ENCODE measurements at places on chromosomes 13 and 19.
A peak's percentile ranks its signal among the peaks of the same experiment; 100 is the strongest.

GRCh38 chr13:46176756-46177155, 5.2 kb downstream of the LCP1 start:
- peaks cover 86% of the 10 kb centered on the region for H3K4me1 ChIP-seq
- H3K27ac ChIP-seq, result peak overlapping the region; percentile 70
- peak overlapping the region; percentile 38 for H3K4me3 ChIP-seq

- no peak overlapping the region for H3K27ac ChIP-seq
- H3K4me1 ChIP-seq, result no peaks in the 10 kb centered on the region
- H3K36me3 ChIP-seq, result no peaks in the 10 kb centered on the region
- no peaks in the 10 kb centered on the region for H3K27me3 ChIP-seq
- H3K4me3 ChIP-seq, result no peak overlapping the region
Observed at GRCh38 chr13:62280590-62280989, 864.9 kb upstream of the PCDH20 start.

GRCh38 chr13:25992076-25992475, 59.7 kb downstream of the SHISA2 start:
- no peaks in the 10 kb centered on the region for H3K36me3 ChIP-seq
- no peak for DNase-seq
- no peak overlapping the region for H3K27ac ChIP-seq
- H3K27me3 ChIP-seq, result no peaks in the 10 kb centered on the region
- peaks cover 3% of the 10 kb centered on the region for H3K4me1 ChIP-seq
- H3K4me3 ChIP-seq, result no peak overlapping the region

DNA sequence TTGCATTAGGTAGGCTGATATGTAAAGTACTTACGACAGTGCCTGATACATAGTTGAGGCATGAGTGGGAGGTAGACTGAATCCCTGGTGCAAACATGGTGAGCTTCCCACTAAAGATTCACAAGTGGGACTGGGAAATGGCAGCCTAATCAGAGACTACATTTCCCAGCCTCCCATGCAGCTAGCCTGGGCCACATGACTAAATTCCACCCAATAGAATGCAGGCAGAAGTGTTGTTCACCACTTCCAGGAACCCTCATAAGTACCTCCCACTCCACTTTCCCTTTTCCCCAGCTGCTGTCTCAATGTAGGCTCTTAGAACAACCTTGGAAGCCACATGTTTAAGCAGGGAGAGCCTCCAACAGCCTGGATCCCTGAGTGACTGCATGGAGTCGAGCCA, 104.9 kb downstream of the CACNA1A start:
- H3K4me1 ChIP-seq, result no peaks in the 10 kb centered on the region
- peak; percentile 14 for DNase-seq
- no peaks in the 10 kb centered on the region for H3K27me3 ChIP-seq
- no peak overlapping the region for H3K4me3 ChIP-seq

DNA sequence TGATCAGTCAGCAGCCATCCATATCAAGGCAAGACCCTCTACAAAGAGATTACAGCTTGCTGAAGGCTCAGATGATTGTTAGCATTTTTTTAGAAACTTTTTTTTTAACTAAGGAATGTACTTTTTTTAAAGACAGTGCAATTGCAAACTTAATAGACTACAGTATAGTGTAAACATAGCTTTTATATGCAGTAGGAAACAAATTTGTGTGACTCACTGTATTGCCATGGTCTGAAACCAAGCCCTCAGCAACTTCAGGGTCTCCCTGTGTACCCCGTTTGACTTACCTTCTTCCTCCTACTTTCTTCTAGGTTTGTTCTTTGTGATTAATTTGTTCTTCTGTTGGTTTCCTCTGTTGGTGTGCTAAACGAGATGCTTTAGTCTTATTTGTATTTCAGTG, 93.0 kb upstream of the TEX29 start:
- H3K27me3 ChIP-seq, result no peaks in the 10 kb centered on the region
- 0 out of 2 replicates have a peak, but pooled peaks cover 7% of the 10 kb centered on the region for H3K4me1 ChIP-seq
- H3K4me3 ChIP-seq, result no peak overlapping the region
- no peak overlapping the region for H3K27ac ChIP-seq

GRCh38 chr19:37977992-37978391, 71.0 kb downstream of the SIPA1L3 start:
- H3K36me3 ChIP-seq, result no peaks in the 10 kb centered on the region
- no peaks in the 10 kb centered on the region for H3K4me1 ChIP-seq
- H3K27ac ChIP-seq, result no peak overlapping the region
- no peak for DNase-seq

DNA sequence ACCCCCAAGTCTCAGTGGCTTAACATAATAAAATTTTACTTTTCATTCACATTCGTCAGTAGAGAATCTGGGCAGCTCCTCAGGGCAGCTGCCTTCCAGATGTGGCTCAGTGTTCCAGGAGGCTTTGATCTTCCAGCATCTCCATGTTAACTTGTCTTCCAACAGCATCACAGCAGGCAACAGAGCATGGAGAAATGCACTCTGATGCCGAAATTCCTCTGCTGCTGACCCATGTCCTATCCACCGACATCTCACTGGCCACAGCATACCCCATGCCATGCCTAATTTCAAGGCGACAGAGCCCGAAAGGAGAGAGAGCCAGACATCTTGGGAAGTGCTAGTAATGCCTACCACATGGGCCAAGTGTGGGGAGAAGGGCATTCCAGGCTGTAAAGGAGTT, 64.9 kb upstream of the MEDAG start:
- no peak overlapping the region for H3K4me3 ChIP-seq
- no peaks in the 10 kb centered on the region for H3K36me3 ChIP-seq
- no peak overlapping the region for H3K27ac ChIP-seq
- H3K27me3 ChIP-seq, result peaks cover 6% of the 10 kb centered on the region
- no peaks in the 10 kb centered on the region for H3K4me1 ChIP-seq

- peaks cover 44% of the 10 kb centered on the region for H3K36me3 ChIP-seq
- H3K27ac ChIP-seq, result no peak overlapping the region
- no peak for DNase-seq
Observed at GRCh38 chr19:16383584-16384161, 59.0 kb downstream of the KLF2 start.

DNA sequence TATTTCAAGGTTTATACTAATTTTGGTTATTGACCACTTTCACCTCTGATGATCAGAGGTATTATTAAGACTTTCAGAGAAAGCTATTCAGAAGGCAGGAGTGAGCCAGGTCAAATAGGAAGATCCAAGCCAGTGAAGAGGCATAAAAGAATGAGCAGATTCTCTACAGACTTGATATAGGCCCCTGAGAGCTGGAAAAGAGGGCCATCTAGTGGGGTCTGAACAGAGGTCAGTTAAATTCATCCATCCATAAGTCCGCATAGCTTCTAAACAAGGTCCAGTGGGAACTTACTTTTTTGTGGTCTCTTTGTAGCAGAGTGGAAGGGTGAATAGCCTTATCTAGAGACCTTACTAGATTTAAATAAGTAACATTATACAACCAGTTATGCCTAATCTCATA, 126.6 kb upstream of the UFM1 start:
- H3K27me3 ChIP-seq, result no peaks in the 10 kb centered on the region
- no peaks in the 10 kb centered on the region for H3K4me1 ChIP-seq
- H3K27ac ChIP-seq, result no peak overlapping the region
- H3K4me3 ChIP-seq, result no peak overlapping the region

GRCh38 chr19:48489608-48490216, 20.5 kb downstream of the CYTH2 start:
- H3K4me1 ChIP-seq, result peaks cover 24% of the 10 kb centered on the region
- no peak overlapping the region for H3K4me3 ChIP-seq
- no peaks in the 10 kb centered on the region for H3K27me3 ChIP-seq
- DNase-seq, result peak; percentile 77
- no peak overlapping the region for H3K27ac ChIP-seq
- H3K36me3 ChIP-seq, result no peaks in the 10 kb centered on the region

DNA sequence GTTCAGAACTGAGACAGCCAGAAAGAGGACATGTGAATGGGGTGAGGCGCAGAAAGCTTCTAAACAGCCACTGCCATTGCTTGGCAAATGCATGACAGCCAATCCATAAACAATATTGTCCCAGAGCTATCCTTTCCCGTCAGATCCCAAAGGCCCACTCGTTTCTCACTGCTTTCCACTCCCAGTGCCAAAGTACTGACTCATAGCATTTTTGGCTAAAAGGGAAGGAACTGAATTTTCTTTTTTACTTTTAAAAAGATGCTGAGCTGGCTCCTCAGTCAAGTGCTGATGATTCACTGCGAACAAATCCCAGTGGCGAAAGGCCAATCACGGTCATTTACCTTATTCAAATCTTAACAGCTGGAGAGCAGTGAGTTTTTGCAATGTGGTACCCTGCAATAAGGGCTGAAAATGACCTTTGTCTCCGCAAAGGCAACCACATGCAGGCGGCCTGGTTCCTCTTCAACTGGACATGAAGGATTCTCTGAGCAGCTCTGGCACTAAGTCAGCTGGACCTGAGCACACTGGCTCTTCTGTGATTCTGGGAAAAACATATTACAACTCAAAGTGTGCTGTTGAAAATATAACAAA, 151.7 kb downstream of the DCLK1 start:
- no peak overlapping the region for H3K4me3 ChIP-seq
- no peaks in the 10 kb centered on the region for H3K4me1 ChIP-seq
- no peaks in the 10 kb centered on the region for H3K36me3 ChIP-seq
- no peaks in the 10 kb centered on the region for H3K27me3 ChIP-seq
- DNase-seq, result no peak

GRCh38 chr19:12880551-12881171, 588 bp downstream of the DNASE2 start:
- peak overlapping the region; percentile 85 for H3K27ac ChIP-seq
- H3K27me3 ChIP-seq, result no peaks in the 10 kb centered on the region
- peaks cover 24% of the 10 kb centered on the region for H3K4me1 ChIP-seq
- DNase-seq, result peak; percentile 29
- H3K4me3 ChIP-seq, result peak overlapping the region; percentile 91
- peaks cover 20% of the 10 kb centered on the region for H3K36me3 ChIP-seq

DNA sequence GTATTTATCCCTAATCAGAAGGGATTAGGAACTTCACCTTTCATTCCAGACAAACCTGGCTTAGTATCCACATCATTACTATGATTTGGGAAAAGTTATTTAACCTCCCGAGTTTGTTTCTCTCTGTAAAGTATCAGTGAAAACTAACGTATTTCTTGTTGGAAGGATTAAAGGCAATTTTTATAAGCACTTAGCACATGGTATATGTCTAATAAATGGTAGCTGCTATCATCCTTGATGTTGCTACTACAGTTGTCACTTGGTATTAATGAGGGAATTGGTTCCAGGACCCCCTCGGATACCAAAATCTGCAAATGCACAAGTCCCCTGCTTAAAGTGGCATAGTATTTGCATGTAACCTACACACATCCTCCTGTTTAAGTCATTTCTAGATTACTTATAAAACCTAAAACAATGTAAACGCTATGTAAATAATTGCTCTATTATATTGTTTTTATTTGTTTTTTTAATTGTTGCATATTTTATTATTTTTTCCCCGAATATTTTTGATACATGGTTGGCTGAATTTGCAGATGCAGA, 42.7 kb upstream of the FAM124A start:
- H3K27ac ChIP-seq, result no peak overlapping the region
- H3K4me1 ChIP-seq, result no peaks in the 10 kb centered on the region
- DNase-seq, result no peak

DNA sequence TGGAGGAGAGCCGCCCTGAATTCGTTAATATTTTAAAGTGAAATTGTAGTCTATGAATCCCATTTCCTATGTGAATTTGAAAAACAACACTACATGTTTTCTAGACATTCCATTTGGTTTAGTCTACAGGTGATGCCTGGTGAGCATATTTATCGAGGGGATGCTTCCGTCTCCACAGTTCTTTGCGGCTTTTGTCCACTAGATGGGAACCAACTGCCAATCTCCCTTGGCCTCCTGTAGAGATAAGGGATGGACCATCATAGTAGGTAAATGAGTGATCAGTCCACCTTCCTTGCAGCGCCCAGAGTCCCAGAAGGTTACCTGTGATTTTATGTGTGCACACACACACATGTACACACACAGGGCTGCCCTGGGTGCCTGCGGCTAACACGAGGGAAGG, 289.8 kb upstream of the SOX21 start:
- H3K4me3 ChIP-seq, result no peak overlapping the region
- no peaks in the 10 kb centered on the region for H3K36me3 ChIP-seq
- no peak overlapping the region for H3K27ac ChIP-seq
- no peaks in the 10 kb centered on the region for H3K4me1 ChIP-seq

GRCh38 chr13:100589178-100589725, 663 bp upstream of the GGACT start:
- no peak for DNase-seq
- H3K4me1 ChIP-seq, result peaks cover 36% of the 10 kb centered on the region
- H3K36me3 ChIP-seq, result no peaks in the 10 kb centered on the region
- peak overlapping the region; percentile 82 for H3K27ac ChIP-seq
